ENCODE measurements at places on chromosomes 7 and 10.
A peak's percentile ranks its signal among the peaks of the same experiment; 100 is the strongest.

- no peak for DNase-seq
Observed at GRCh38 chr10:35644050-35644950, 2.2 kb upstream of the FZD8 start.

DNA sequence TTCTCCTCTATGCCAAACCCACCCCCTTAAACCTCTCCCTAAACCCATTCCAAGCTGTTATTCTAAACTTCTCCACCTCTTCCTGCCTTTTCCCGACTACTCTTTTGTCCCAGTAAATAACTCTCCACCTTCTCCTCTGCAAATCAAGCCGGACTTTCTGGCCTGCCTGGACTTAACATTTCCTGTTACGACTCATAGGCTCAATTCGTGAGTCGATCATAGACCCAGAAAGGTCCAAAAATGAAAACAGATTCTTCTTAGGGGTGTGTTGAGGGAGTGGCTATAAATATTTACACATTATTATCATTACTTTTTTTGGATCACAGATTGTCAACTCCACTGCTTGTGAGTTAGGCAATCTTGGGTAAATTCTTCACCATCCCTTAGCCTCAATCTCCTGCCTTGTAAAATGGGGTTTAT is 59.0 kb upstream of the HABP2 start:
- DNase-seq: no peak

DNA sequence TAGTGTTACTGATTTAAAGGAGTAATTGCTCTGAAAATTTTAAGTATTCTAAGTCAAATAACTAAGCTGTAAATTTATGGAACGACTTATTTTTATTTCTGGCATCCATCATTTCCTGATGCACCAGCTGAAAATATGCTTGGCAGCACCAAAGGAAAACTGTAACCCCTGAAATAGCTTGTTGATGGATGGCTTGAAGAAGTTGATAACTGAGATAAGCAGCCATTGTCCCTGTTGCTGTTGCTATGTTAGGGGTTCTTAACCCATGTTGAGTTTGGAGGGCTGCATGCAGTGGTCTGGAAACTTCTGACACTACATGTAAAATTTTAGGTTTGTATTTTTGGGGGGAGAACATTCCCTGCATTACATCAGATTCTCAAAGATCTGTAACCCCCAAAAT is 30.6 kb downstream of the RPA3 start:
- no peak for DNase-seq

DNA sequence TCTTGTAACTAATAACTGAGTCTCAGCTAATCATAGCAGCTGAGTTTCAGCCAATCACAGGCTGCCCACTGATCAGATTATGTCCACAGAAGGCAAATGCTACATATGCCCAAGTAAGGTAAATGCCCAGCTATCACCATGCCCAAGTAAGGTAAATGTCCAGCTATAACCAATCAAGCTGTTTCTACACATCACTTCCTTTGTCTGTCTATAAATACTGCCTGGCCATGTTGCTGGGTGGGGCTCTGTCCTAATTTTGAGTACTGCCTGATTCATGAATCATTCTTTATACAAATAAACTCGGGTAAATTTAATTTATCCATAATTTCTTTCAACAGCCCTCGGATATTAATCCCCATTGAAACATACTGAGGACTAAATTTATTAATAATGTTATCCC is 312.4 kb downstream of the CACNA2D1 start:
- DNase-seq: no peak

- DNase-seq: no peak
Observed at GRCh38 chr7:73727952-73728351, 8.5 kb upstream of the STX1A start.

GRCh38 chr10:49678827-49679479 is 498 bp upstream of the C10orf53 start:
- no peak for DNase-seq

DNA sequence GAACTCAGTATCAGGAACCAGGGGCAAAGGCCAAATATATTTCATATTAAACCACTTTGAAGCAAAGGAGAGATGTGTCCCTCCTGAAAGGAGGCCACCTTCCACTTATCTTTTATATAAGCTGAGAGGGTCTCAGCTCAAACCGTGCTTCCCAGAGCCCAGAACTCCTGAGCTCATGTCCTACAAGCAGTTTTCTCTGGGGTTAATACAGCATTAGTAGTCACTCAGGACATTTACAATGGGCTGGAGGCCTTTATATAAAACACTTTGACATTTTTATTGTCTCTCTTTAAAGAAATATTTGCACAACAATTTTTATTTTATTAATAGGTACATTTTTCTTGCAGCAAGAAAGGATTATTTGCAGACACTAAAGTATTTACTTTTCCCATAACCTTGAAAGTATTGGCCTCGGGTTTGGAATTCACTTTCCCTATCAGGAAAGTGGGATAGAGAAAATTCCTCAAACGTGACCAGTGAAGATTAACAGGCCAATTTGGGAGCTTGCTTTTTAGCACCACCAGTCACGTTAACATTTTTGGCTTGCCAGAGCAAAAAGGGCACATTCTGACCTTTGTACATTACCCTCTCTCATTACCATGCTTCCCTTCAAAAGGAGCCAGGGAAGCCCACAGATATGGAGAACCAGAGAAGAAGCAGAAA is 464.9 kb upstream of the NRP1 start:
- DNase-seq: no peak

DNA sequence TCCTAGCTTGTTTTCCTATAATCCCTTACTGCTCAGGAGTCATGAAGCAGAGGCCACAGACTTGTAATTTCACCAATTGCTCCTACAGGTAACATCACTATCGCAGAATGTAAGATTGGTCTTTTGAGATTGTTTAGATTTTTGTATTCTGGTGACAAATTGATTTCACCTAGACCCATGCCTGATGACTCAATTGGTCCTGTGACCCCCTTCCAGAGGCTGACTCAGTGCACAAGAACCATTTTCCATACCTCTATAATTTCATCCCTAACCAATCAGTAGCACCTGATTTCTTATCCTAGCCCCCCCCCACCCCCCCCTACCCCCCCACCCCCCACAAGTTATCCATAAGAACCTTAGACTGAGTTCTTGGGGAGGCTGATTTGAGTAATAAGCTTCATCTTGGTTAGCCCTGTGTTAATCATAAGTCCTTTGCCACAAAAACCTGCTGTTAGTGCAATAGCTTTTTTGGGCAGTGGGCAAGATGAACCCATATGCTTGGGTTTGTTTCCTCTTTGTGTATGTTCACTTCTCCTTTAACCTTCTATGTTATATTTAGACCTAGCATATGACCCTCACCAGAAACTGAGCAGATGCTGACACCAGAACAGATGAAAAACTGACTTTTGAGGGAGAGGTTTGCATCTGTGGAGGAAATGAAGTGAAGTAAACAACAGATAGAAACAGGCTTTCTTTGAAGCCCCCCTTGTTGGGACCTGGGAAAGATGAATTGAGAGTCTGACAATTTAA is 187.1 kb downstream of the KIF20B start:
- DNase-seq: peak; percentile 8

GRCh38 chr7:107846324-107846723 is 43.3 kb upstream of the SLC26A3 start:
- DNase-seq: peak; percentile 3

- DNase-seq: peak; percentile 56
Observed at GRCh38 chr10:5949009-5949759, 28.2 kb downstream of the IL15RA start.

All from midbrain (tissue), 1 donor.